ENCODE measurements at places on chromosomes 2 and 18.

DNA sequence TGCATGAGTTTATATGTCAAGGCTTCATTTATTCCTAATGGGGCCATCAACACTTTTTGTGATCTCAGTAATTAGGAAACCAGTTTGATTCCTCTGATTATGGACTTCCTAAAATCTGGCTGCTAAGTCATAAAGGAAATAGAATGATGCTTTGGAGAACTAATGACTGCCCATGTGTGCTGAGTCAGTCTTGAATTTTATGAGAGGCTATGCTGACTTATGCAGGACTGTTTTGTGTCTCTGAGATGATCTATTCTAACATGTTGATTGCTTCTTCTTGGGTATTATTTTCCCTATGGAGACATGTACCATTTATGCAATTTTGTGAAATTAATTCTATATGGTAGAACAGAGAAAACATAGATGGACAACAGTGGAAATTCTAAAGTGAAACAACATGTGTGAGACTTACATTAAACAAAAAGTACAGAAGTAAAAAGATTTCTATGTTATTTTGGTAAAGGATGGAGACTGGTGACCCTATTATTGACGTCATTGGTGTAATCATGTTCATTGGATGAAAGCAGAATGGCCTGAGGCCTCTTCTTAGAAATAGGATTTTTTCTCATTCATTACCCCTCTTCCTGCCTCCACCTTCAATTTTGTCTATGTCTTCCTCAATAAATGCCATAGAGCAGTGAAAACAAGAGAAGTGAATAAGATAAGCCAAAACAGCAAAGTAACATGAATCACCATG is 1658.2 kb upstream of the PIK3C3 start:
- no peak for DNase-seq

DNA sequence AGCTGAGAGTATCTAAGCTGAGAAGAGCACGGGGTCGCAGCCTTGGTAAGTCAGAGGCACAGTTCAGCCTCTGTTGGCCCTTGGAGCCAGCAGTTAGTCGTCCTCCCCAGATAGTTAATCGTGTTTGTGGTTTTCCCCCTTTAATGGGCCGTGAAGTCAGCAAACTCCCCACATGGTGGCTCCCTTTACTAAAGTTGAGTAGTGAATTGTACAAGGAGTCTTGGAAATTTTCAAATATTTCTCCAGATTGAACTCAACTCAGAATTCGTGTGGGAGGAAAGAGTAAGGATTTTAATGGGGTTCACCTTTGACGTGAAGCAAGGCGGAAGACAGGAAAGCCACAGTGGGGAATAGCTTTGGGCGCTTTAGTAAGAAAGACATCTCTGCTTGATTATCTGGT is 2.4 kb upstream of the ADCYAP1 start:
- no peak for DNase-seq

DNA sequence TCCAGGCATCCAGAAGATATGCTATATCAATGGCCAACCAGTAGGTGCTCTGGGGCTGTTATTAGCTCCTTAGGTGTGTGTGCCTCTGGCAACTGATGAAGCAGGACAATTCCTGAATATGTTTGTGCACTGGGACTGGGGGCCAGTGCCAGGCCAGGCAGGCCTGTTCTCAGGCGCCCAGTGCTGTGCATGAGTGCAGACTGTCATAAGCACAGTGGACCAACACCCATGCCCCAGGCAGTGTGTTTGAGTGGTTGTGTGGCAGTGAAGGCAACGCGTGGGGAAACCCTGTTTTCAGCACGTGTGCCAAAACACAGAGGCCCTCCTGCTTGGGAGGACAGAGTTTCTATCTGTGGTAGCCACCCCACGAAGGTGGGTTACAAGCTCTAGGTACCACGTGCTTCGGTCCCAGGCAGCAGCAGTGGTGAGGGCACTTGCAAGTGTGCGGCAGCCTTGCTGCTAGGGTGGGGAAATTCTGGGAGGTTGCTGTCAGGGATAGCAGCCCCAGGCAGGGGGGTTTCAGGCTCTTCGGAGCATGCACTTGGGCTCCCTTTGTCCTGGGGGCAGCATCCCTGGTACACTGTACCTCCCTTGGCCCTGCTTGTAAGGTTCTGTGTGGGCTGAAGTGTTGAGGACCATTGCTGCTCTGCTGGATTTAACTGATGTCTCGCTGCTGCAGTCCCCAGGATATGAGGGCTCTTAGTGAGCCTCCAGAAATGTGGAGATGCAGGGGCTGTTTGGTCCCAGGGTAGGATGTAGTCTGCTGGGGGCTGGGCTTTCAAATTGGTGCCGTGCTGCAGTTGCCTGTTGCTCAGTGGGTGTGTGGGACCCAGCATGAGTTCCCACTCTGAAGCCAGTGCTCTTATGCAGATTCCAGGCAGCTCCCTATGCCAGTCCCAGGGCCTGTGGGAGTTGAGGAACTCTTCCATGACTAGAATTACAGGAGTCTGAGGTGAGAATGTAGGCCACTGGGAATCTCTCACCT is 280.9 kb downstream of the RPRM start:
- no peak for DNase-seq

GRCh38 chr18:45342166-45342565 is 273.1 kb upstream of the SLC14A2 start:
- DNase-seq: no peak

DNA sequence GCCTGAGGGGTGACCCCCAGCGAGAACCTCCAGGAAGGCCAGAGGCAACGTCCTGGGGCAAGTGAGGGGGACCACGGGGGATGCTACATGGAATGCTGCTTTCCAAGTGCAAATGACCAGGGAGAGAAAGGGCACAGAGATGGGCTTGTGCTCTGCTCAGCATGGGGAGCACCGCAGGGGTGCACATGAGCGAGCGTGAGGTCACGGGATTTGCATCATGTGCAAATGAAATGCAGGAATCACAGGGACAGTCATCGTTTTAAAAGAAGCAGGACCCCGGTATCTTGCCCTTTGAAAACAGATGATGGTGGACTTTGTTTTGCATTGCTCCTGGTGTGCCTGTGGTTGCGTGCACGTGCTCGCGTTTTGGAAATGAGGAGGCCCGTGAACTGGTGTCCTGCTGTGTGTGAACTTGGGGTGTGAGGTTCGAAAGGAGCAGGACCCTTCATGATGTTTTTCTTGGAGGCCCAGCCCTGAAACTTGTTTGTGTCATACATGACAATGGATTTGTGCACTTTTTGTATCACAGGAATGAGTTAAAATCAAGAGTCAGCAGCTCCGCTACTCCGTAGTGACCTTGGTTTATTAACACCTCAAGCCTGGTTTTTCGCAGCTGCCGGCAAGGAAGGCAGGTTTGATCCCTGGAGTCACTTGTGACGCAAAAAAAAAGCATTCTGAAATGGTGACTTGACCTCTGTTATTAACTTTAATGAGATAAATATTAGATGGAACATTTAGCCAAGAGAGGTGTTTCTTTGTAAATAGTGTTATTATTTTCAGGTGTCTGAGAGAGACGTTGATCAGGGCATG is 234.5 kb downstream of the LDLRAD4 start:
- no peak for DNase-seq

DNA sequence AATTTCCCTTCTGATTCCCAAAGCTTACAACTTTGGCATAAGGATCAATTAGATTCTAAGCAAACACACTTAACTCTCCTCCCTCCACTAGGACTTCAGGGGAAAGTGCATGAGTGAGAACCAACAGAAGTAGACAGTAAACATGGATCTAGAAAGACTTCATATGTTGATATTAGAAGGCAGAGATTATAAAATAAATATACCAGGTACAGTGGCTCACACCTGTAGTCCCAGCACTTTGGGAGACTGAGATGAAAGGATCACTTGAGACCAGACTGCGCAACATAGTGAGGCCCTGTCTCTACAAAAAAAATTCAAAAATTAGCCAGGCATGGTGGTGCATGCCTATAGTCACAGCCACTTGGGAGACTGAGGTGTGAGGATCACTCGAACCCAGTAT is 15.9 kb downstream of the NBEAL1 start:
- DNase-seq: no peak

- DNase-seq: peak; percentile 10
Measured at GRCh38 chr2:3597567-3597966, 2.7 kb downstream of the COLEC11 start.

DNA sequence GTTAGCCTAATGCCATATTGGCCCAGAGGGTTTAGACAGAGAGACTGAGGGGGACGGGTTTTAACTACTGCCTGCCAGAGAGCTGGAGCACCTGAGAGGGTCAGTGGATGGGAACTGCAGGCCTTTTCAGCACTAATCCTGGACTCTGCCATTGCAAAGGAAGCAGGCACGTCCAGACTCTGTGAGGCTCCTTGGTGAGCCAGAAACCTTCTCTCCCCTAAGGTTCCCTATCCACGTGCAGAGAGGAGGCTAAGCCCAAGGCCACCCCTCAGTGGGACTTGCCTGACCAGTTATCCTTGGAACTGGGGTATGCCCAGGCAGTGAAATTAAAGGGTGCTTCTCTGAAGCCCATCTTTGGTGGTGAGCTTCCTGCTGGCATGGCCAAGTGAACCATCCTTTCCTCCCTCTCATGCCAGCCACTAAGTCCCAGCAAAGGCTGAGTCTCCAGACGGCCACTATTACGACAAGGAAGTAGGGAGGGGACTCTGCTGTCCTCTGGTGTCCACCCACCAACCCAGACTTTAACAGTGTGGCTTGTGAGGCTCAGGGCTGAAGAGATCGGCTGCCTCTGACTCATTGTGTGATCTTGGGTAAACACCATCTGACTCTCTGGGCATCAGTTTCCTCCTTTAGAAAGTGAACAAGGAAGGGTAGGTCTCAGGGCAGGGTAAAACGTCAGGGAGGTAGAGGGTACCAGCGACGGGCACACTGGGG is 3.9 kb upstream of the MLPH start:
- DNase-seq: no peak

DNA sequence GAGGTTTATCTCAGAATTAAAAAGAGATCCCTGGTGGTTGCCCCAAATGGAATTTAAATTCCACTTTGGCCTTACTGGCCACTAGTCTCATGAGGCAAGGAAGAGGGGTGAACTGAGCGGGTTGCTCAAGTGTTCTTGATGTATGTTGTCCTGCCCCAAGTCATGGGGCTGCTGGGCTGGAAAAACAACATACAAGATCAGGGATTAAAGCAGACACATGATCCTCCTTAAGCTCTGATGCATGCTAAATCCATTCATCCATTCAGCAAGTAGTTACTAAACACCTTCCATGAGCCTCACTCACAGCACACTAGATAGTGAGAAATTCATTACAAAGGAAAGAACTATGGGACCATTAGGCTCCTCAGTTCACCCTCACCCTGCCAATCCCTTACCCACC is 196.3 kb downstream of the MREG start:
- DNase-seq: no peak

DNA sequence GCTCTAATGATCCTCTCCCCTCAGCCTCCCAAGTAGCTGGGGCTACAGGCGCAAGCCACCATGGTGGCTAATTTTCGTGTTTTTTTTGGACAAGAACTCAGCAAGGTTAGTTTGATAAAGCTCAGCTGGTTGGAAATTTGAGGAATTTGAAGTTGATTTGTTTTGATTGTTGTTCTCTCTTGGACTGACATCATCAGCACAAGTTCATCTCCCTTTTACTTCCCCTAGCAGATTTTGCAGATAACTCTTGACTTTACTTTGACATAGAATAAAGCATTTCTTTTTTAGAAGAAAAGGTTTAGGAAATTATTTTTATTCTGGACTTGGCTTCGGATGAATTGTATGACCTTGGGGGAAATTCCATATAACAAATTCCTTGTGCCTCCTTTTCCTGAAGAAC is 74.9 kb upstream of the DLX2 start:
- DNase-seq: no peak

GRCh38 chr2:189485146-189485545 is 43.9 kb downstream of the WDR75 start:
- DNase-seq: no peak

- DNase-seq: no peak
Measured at GRCh38 chr2:43358410-43359201, 132.2 kb upstream of the ZFP36L2 start.

DNA sequence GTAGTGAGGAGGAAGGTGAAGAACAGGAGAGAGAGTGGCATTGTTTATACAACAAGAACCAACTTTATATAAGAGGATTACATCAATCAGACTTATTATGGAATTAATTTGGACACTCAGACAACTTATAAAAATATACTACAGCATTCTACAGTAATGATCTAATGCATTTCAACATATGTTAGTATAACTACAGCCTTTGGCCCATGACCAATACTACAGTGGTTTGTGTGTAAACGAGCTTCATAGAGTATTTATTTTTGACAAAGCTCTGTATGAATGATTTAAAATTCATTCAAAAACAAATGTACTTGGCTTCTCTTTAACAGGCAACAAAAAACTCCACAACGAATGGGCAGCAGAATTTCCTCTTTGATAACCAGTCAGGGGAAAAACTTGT is 72.8 kb downstream of the ZNF521 start:
- DNase-seq: no peak

GRCh38 chr2:234204480-234204879 is 154.0 kb downstream of the SPP2 start:
- DNase-seq: no peak

GRCh38 chr2:212905640-212906201 is 245.7 kb downstream of the IKZF2 start:
- no peak for DNase-seq

GRCh38 chr18:28050545-28050944 is 126.4 kb downstream of the CDH2 start:
- DNase-seq: no peak

DNA sequence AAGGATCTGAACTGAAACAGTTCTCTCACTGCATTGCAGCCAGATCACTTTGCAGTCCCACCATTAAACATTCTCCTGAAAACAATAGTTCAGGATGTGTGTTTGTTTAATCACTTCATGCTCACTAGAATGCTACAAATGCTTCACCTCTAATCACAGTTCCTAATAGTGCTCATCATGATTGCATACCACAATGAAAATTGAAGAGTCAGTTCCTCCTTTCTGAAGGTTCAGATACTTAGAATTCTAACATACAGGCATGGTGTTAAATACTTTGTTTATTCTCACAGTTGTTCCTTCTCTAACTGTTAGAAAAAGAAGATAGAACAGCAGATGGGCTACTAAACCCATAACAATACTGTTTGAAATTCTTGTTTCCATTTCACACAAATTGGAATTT is 622.3 kb upstream of the ACVR2A start:
- no peak for DNase-seq

GRCh38 chr2:28592481-28592880 is 96.6 kb downstream of the PLB1 start:
- DNase-seq: no peak

- no peak for DNase-seq
Measured at GRCh38 chr2:194672994-194673393, 984.0 kb upstream of the SLC39A10 start.

GRCh38 chr18:46346213-46346612 is 242.0 kb downstream of the HAUS1 start:
- DNase-seq: no peak

DNA sequence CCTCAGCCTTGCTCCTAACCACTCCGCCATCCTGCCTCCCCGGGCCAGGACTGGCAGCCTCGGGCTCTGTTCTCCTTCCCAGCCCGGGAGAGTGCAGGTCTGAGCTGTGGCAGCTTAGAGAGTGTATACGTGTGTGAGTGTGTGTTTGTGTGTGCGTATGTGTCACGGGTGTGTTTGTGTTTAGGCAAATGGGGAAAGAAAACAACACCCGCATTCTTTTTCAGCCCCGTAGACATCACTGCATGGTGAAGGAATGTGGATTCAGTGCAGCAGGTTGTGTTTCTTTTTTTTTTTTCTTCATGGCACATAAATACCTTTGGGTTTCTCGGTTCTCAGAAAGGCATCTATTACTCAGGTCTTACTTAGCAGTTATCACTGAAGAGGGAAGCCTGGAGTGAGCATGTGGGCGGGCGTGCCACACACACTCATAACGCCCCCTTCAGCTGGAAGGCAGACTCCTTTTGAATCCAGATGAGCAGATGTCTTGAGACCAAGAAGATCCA is 44.2 kb downstream of the GLI2 start:
- DNase-seq: no peak
